ENCODE measurements at places on chromosomes 7 and 10. TPM values are rescaled to one million over a fixed set of nuclear protein-coding genes. Genes with fewer than 3 reads are reported as not detected.

CALML3 gene
- total RNA-seq: not detected

ZNF485 gene
- 12.1 TPM for total RNA-seq

NEURL1 gene
- 0.20 TPM for total RNA-seq

- no peak for DNase-seq
Observed at GRCh38 chr10:90148116-90148855, 446.9 kb downstream of the KIF20B start.

DNA sequence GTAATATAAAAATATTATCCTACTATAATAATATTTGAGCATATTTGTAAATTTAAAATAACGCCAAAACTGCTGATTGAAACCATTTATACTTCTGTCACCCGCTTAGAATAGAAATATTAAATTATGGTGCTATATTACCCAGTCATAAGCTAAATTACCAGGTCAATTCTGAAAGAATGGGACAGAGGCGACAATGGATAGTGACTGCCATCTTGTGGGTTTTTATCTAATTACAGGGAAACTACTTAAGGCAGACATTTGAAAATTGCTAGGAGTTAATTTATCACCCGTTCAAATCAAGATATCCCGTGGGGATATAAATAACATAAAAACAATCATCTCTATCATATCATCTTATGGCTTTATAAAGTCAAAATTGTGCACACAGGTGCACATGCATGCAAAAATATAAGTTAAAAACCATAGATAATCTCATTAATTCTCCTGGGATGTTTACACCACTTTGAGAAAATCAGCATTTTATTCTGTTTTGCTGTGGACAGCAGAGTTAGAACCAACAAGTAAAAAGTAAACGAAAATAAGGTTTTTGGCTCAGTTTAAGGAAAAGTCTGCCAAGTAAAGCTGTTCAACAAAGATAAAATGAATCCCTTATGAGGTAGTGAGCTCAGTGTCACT, 41.3 kb upstream of the HPSE2 start:
- DNase-seq: peak; percentile 6

DNA sequence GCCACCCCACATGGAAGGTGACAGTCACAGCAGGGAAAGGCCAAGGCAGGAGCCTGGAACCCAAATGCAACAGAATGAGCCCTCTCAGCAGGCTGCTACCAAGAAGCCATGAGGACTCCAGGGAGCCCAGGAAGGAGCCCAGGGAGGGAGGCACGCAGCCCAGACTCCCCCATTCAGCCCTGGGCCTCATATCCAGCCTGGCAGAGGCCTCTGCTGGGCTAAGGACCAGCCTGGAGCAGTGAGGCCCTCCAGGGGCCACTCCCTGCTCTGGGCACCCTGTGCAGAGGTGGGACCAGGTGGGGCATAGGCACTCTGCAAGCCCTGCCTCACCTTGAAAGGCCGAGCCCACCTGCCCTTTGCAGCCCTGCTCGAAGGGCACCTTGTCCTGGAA, 25.8 kb upstream of the ZNF488 start:
- DNase-seq: no peak

- no peak for DNase-seq
Observed at GRCh38 chr10:11682851-11683250, 59.3 kb upstream of the ECHDC3 start.

GRCh38 chr10:43979551-43979950, 330.9 kb upstream of the ZNF32 start:
- no peak for DNase-seq

DNA sequence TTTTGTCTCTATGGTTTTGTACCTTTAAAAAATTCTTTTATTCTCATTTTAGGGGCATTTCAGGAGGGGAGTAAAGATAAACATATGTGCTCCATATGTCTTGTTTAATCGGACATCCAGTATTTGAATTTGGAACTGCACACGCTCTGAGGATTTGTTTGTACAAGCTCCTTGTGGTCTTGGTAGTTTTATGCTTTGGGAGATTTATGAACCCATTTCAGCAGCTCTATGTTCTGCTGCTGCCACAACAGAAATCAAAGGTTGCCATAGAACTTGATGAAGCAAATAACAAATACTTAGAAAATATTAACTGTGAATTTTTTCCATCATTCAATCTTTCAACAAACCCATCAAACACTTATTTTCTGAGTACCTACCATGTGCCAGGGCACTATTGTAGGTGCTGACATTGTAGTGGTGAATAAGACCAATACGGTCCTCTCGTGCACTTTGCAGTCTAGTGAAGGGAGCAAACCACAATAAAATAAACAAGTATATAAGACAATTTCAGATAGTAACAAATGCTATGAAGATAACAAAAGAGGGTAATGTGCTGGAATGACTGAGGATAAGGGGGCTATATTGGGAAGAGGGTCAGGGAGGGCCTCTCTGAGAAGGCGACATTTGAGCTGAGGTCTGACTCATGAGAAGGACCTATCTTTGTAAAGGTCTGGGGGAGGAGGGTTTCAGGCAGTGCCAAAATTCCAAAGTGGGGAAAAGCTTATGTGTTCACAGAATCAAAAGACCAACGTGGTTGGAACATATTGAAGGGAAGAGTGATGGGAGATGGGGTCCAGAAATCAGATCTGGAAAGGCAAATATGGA, 30.4 kb downstream of the MYPN start:
- DNase-seq: no peak
